Colonic mucosa (tissue), 4 donors: ENCODE measurements at places on chromosomes 12 and 14.

DNA sequence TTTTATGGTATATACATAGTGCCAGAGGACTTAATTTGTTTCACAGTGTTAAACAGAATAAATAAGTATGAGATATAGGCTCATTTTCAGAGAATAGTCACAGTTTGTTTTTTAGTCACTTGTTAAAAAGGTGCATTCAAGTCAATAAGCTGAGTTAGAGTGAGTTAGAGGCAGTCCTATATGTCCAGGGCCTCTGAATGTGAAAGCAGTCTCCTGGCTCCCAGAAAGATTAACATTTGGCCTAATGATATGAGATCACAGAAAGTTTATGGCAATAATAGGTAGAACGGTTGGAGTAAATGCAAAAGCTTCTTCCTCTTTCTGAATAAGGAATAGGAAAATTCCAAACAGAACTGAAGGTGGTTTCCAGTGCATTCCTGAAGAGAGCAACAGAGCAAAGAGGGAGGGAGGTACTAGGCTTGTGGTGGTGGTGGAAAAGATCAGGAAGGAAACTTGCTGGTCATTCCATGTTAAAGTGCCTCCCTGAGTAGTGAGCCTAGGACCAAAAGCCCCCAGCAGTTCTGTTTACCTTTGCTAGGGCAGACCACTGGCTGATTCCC, 54.4 kb downstream of the SLC38A4 start:
- no peak for DNase-seq

DNA sequence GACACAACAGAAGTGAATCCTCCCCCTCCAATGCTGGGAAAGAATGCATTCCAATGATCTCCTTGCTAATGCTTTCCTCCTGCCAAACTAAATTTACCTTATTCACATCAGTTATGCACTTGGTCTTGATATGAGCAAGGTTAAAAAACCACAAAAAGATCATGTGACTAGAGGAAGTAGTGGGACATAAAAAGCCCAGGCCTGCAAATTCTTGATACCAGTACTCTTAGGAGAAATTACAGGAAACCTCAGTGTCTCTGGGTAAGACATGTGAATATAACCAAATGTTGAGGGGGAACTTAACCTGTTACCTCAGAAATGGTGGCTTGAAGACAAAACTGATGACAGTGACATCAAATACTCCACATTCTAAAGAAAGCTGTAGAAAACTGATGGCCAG, 427.1 kb downstream of the RPS29 start:
- DNase-seq = no peak

- DNase-seq = no peak
Measured at GRCh38 chr14:98579140-98579539, 692.9 kb downstream of the BCL11B start.

GRCh38 chr12:92047393-92047826, 98.2 kb downstream of the BTG1 start:
- no peak for DNase-seq

DNA sequence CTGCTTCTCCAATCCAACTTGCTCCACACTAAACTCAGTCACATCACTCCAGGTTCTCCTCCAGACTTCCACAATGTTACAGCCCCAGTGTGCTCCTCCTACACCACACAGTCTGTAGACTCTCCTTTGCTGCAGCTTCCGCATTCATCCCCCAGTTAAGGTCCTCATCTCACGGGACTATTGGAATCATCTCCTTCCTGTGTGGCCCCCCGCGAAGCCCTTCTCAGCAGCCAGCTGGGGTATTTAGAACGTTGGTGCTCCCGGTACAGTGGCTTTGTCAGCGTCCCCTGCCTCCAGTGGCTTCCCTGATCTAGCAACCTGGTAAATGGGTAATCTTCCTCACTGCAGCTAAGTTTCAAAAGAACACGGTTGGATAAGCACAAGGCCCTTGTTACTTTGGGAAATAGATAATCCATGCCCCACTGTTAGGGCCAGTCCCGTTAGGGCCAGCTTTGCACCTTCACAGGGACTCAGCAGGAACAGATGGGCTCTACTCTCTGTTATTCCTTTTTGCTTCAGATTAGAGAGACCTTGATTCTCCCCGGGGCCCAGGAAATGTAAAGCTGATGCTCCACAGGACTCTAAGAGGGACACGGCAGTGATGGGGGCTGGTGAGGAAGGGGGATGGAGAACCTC, 823 bp upstream of the TSPAN11 start:
- no peak for DNase-seq

- no peak for DNase-seq
Measured at GRCh38 chr12:15863372-15863771, 18.8 kb upstream of the STRAP start.

DNA sequence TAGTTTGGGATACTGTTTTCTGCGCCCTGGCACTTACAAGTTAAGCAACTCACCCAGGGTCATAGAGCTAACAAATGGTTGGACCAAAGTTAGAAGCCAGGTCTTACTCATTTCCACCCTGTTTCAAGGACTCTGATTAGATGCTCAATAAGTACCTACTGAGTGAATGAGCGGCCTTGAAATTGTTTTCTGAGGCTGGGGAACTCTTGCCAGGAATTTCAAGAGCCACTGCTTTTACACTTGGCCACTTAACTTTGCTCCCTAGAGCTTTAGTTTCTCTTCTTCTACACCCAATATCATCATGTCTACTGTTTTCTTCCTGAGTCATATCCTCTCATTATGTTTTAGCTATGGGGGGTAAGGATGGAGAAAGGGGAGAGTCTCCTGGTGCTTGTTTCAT, 431.6 kb downstream of the ZFP36L1 start:
- DNase-seq = no peak

GRCh38 chr14:39157491-39157890, 12.6 kb downstream of the TRAPPC6B start:
- no peak for DNase-seq
